ENCODE measurements at places on chromosomes 6 and 20. TPM values are rescaled to one million over a fixed set of nuclear protein-coding genes. Genes with fewer than 3 reads are reported as not detected.

Gene CLVS2
- polyA plus RNA-seq = not detected

Gene SLC17A5
- 5.6 TPM for polyA plus RNA-seq

Gene MICB
- polyA plus RNA-seq = 10.9 TPM

Gene TMX4
- polyA plus RNA-seq = 45.4 TPM

Gene ZNF341
- 3.4 TPM for polyA plus RNA-seq
